CD4-positive, alpha-beta T cell (primary cell): ENCODE measurements at places on chromosomes 11 and 22. TPM values are rescaled to one million over a fixed set of nuclear protein-coding genes. Genes with fewer than 3 reads are reported as not detected.

The GLYATL1 gene
- not detected for total RNA-seq

The RAG2 gene
- total RNA-seq, result not detected

The SLC22A8 gene
- not detected for total RNA-seq

DNA sequence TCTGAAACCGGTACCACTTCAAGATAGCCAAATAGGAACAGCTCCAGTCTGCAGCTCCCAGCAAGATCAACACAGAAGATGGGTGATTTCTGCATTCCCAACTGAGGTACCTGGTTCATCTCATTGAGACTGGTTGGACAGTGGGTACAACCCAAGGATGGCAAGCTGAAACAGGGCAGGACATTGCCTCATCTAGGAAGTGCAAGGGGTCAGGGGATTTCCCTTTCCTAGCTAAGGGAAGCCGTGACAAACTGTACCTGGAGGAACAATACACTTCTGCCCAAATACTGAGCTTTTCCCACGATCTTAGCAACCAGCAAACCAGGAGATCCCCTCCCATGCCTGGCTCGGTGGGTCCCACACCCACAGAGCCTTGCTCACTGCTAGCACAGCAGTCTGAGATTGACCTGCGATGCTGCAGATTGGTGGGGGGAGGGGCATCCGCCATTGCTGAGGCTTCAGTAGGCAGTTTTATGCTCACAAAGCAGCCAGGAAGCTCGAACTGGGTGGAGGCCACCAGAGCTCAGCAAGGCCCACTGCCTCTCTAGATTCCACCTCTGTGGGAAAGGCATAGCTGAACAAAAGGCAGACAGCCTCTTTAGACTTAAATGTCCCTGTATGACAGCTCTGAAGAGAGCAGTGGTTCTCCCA is 59.9 kb upstream of the C11orf58 start:
- no peak for DNase-seq

GRCh38 chr11:74446532-74446938 is 20.8 kb downstream of the KCNE3 start:
- DNase-seq, result no peak
